COR-L47 (cell line): ENCODE measurements at places on chromosomes 13 and 19.

DNA sequence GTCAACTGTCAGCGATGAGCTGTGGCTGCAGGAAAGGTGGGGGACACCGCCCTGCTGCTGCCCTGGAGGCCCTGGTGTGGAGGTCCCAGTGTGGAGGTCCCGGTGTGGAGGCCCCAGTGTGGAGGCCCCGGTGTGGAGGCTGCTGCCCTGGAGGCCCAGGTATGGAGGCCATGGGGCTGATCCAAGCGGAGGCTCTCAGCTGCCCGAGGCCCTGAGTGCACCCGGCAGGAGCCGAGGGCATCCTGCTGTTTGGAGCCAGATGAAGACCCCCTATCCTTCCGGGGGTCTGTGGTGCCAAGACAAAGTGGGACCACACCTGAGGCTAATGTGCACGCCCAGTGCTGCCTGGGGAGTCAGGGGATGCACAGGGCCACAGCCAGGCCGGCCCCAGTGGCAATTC, 210.4 kb upstream of the SOX1 start:
- DNase-seq: no peak

DNA sequence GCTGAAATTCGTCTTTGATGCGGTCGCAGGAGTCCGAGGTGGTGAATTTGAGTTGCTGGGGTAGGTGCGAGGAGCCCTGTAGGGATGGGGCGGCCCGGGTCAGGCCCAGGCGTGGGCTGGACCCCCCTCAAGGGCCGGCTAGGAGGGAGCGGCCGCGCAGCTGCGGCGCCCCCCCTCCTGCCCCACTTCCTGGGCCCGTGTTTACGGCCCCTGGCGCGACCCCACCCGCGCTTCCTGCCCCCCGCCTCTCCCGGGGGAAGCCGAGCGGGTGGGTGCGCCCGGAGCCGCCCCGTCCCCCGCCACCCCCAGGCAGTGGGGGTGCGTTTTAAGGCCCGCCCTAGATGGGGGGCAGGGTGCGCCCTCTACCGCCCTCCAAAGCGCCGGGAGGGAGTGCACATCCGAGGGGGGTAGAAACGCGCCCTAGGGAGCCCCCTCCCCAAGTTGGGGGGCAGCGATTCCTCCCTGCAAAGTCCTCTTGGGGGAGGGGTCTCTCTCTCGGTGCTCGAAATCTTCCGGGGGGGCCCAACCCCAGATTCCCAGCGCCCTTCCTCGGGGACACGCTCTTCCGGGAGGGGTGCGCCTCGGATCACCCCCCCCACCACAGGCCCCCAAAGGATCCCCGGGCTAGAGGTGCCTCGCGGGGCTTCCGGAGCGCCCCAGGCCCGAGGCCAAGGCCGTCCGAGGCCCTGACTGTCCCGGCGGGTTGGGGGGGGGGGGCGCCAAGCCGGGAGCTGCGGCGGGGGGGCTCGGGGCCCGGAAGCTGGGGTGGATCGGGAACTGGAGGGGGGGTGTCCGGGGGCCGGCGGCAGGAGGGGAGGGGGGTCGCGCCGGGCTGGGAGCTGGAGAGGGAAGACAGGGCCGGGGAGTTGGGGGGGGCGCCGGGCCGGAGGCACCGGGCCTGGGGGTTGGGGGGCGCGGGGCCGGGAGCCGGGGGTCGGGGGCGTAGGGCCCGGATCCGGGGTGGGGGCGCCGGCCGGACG, 823 bp downstream of the TLE5 start:
- peak; percentile 64 for DNase-seq

- no peak for DNase-seq
Observed at GRCh38 chr13:40355126-40355724, 311.2 kb downstream of the FOXO1 start.

GRCh38 chr13:29081036-29081435, 260.9 kb downstream of the MTUS2 start:
- no peak for DNase-seq

GRCh38 chr13:23445794-23446193, 12.3 kb upstream of the SACS start:
- DNase-seq: no peak

DNA sequence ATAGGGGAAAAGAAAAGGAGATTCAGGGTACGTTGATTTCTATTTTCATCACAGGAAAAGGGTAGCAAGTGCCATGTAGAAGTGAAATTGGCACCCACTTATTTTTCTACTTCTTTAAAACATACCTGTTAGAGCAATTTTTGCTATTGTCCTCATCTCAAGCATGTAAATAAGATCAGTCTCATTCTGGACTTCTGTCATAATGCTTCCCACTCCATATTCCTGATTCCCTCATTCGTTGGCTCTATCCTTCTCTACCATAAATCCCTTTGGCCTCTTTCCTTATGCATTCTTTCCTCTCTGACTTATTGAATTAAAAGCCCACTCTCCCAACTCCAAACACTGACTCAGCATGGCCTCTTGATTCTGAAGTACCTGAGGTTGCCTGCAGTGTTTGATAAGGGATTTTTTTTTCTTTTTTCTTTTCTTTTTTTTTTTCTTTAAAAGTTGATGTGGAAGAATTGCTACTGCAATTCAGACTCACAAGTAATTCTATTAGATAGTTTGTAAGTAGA, 465.7 kb downstream of the SLITRK6 start:
- no peak for DNase-seq

- DNase-seq: no peak
Observed at GRCh38 chr13:49307365-49307764, 59.6 kb downstream of the CDADC1 start.

GRCh38 chr19:3668331-3669081, 31.8 kb downstream of the PIP5K1C start:
- DNase-seq: no peak

- DNase-seq: peak; percentile 22
Observed at GRCh38 chr13:71979616-71980015, 112.6 kb upstream of the DACH1 start.

DNA sequence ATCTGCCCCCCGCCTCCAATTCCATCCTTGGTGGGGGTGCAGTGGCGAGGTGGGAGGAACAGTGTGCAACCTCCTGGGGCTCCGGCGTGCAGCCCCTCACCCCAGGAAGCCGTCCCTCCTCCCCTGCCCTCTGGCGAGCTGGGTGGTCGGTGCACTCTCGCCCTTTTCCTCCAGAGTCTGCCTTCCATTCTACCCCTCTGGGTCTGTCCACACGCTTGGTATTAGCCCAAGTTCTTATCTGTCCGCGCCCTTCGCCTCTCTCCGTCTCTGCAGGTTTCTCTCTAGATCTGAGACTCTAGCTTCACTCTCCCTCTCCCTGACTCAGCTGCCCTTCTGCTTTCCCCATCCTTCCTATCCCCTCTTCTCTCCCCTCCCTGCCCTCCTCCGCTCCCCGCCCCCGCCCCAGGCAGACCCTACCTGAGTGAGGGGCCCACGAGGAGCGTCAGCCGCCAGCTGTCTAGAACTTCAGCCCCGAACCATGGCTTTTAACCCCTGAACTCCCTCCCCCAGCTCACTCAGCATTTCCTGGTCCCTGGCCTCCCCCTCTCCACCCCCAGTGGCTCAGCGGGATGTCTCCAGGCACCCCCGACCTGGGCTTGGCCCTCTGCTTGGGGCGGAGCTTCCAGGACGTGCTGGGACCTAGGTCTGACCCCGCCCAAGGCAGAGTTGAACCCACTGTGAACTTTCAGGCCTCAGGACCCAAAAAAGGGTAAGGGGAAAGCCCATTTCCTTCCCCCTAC, 499 bp upstream of the KLK13 start:
- DNase-seq: no peak

DNA sequence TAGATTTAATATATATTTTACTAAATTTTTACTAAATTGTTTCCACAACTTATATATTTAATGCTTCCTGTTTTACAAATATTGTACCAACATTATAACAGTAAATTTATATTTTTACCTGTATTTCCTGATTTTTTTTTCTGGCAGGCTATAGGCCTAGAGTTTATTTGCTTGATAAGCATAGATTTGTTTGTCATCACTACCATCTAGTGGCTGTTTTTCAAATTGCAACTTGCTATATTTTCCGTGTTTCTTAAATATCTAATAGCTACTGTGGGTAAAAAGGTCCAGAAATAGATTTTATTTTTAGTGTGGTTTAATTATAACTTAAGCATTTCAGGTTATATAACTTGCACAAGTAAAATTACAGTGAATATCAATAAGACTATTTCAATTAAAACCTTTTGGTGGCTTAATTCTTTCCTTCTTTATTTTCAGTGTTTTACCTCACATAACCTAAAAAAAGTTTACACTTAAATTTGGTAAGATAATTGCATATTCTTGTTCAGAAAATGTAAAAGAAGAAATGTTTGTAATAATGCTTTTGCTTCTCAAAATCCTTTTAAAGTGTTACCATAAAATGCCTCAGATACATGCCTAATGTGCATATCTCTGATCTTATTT, 60.6 kb downstream of the NDFIP2 start:
- DNase-seq: peak; percentile 20

- no peak for DNase-seq
Observed at GRCh38 chr19:54551293-54551692, 22.3 kb upstream of the LILRA2 start.

DNA sequence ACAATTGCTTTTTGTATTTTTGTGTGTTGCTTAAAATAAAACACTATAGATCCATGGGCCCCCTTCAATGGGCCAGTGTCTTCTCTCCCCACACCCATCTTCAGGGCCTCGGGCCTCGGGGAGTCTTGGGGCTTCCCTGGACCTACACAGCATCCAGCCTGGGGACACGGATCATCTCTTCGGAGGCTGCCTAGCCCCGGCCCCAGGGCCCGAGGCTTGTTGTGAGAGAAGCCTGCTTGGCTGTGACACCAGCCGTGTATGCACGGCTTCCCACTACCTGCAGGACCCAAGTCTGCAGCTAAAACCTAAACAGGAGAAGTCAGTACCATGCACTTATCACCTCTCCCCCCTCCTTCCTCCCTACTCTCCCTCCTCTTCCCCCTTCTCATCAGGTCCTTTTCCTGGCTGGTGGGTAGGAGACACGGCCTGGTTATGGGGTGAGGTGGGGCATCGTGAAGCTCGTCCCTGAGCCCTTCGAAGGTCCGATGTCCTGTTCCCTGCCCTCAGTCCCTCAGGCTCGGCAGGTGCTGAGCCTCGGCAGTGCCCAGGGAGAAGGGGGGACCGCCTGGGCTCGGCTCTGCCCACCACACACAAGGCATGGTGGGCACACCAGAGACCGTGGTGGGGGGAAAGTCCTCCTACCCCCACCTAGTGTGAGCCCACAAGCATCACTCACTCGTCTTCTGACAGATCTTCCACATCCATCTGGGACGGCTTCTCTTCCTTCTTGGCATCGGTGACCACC, 9.5 kb downstream of the C13orf46 start:
- DNase-seq: no peak

- no peak for DNase-seq
Observed at GRCh38 chr19:40376286-40376862, 13.6 kb downstream of the HIPK4 start.

DNA sequence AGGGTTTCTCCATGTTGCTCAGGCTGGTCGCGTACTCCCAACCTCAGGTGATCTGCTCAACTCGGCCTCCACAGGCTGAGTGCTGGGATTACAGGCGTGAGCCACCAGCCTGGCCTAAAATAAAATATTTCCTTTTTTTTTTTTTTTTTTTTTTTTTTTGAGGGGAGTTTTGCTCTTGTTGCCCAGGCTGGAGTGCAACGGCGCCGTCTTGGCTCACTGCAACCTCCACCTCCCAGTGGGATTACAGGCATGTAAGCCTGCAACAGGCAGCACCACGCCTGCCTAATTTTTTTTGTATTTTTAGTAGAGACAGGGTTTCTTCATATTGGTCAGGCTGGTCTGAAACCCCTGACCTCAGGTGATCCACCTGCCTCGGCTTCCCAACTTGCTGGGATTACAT, 4.9 kb downstream of the ZNF506 start:
- no peak for DNase-seq

DNA sequence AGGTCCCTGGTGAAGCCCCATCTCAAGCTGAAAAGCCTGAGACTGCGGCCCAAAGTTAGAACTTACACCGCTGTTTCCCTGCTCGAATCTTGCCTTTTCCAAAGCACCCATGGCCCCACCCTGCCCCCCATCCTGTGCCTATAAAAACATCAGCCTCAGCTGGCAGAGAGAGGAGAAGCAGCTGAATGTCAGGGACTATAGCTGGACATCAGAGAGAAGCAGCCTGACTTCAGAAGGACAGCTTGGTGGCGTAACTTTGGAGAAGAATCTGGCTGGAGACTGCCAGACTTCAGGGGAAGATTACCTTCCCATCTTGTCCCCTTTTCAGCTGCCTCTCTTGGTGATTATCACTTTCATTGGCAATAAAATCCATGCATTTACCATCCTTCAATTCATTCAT, 9.3 kb upstream of the RCBTB2 start:
- DNase-seq: no peak

- DNase-seq: no peak
Observed at GRCh38 chr19:21321996-21322395, 7.2 kb downstream of the ZNF708 start.
